ENCODE measurements at places on chromosomes 13 and 19. TPM values are rescaled to one million over a fixed set of nuclear protein-coding genes. Genes with fewer than 3 reads are reported as not detected.

GRCh38 chr13:112837371-112838037 lies 131.5 kb upstream of the MCF2L start:
- peaks cover 11% of the 10 kb centered on the region for H3K36me3 ChIP-seq
- no peak overlapping the region for H3K4me3 ChIP-seq
- H3K27me3 ChIP-seq = no peaks in the 10 kb centered on the region
- H3K4me1 ChIP-seq = peaks cover 4% of the 10 kb centered on the region
- peak overlapping the region; percentile 62 for H3K27ac ChIP-seq
- no peak for DNase-seq

- H3K4me3 ChIP-seq = no peak overlapping the region
- peaks cover 3% of the 10 kb centered on the region for H3K27me3 ChIP-seq
- no peak overlapping the region for H3K27ac ChIP-seq
- peaks cover 10% of the 10 kb centered on the region for H3K4me1 ChIP-seq
- no peaks in the 10 kb centered on the region for H3K36me3 ChIP-seq
Measured at GRCh38 chr13:32911506-32911905, 104.7 kb upstream of the KL start.

DNA sequence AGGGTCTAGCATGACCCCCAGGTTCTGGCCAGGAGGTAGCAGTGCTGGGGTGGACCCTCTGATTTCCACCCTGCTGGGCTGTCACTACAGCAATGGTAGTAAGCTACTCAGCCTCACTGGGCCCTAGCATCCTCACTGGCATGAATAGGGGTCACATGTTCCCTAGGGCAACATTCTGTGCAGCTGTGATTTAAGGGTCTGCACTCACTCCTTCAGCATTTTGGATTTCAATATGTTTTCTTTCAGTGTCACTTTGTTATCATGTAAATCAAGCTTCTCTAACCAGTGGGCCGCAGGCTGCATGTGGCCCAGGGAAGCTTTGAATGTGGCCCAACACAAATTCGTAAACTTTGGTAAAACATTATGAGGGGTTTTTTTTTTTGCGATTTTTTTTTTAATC lies 57.8 kb downstream of the SPATA13 start:
- H3K27me3 ChIP-seq = no peaks in the 10 kb centered on the region
- no peak overlapping the region for H3K27ac ChIP-seq
- no peak for DNase-seq
- peaks cover 30% of the 10 kb centered on the region for H3K4me1 ChIP-seq
- no peaks in the 10 kb centered on the region for H3K36me3 ChIP-seq

GRCh38 chr19:46040952-46041500 lies at the start of gene IGFL4:
Gene IGFL4 (minus strand): TSS chr19:46041002. CDS start chr19:46040962, 40 bp downstream.
- no peak for DNase-seq
- H3K4me1 ChIP-seq = peaks cover 10% of the 10 kb centered on the region
- H3K36me3 ChIP-seq = peaks cover 5% of the 10 kb centered on the region
- no peak within 1 kb of the TSS for H3K4me3 ChIP-seq
- no peaks in the 10 kb centered on the region for H3K27me3 ChIP-seq
- H3K27ac ChIP-seq = no peak within 1 kb of the TSS

DNA sequence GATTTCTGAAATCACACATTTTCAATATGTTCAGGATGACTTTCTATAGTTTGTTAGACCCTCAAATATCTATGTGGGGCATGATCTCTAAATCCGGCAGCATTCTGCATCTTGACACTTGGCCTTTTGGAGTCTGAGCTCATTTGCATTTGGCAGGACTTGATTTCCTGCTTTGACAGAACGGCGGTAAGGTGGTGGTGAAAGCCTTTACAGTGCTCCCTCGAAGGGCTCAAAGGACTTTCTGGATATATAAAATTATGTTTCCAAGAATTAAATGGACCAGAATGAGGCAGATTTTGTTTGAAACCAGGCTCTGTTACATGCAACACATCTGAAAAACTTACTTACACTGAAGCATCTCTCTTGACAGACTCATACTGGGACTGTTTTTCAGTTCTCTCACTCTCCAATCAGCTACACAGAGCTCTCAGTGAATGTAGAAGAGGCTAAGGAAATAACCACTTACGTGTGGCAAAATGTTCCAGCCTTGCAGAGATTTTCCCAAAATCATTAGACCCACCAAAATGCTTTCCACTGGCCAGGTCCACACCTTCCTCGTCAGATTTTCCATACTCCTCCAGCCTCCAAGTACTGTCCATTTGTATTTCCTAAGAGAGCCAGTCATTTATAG lies 207.2 kb downstream of the SPRY2 start:
- H3K4me1 ChIP-seq = peaks cover 29% of the 10 kb centered on the region
- peak overlapping the region; percentile 33 for H3K4me3 ChIP-seq
- DNase-seq = no peak
- H3K27me3 ChIP-seq = no peaks in the 10 kb centered on the region

DNA sequence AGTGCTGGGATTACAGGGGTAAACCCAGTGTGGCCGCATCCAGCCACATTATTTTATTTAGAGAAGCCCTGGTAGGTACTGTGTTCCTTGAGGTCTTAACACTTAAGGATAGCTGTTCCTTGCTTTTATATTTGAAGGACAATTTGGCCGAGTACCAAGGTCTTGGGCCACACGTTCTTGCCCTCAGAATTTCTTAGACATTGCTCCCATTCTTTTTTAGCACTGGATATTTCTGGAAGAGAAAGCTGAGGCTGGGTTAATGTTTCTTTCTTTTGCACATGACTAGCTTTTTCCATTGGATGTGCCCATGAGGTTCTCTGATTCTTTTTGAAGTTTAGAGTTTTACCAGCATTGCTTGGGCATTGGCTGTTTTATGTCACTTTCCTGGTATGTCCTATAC lies 5.5 kb upstream of the RNF113B start:
- peaks cover 33% of the 10 kb centered on the region for H3K36me3 ChIP-seq
- no peak for DNase-seq
- no peak overlapping the region for H3K27ac ChIP-seq
- no peak overlapping the region for H3K4me3 ChIP-seq

DNA sequence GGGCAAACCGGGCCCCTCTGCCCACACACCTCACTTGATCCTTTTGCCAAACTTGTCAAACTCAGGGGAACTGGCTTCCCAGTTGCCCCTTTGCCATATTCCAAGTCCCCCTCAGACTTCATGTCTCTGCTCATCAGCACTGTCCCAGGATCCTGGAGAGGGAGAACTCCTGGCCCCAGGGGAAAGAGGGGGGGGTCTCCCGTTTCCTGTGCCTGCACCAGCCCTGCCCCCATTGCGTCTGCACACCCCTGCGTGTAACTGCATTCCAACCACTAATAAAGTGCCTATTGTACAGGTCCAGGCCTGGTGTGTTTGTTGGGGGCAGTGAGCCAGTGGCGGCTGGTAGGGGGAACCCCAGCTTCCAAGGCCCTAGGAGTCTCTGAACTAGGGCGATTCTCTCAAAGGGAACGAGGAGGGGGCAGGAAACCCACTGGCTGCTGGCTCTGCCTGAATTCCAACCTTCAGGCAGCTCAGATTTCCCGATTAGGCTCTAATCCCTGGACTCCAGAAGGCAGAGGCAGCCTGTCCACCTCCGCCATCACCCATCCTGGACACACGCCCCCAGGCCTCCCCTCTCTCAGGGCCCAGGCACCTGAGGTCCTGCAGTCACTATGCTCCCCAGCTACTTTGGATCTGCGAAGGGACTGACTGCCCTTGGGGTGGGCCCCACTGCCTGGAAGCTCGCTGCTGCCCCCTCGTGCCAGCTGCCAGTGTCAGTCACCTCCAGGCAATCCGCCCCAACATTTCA lies 9.7 kb upstream of the ILF3 start:
- no peaks in the 10 kb centered on the region for H3K27me3 ChIP-seq
- H3K36me3 ChIP-seq = no peaks in the 10 kb centered on the region
- DNase-seq = peak; percentile 91
- peak overlapping the region; percentile 61 for H3K4me3 ChIP-seq
- peak overlapping the region; percentile 86 for H3K27ac ChIP-seq
- H3K4me1 ChIP-seq = peaks cover 34% of the 10 kb centered on the region

- peak overlapping the region; percentile 32 for H3K4me3 ChIP-seq
- H3K36me3 ChIP-seq = no peaks in the 10 kb centered on the region
- peaks cover 4% of the 10 kb centered on the region for H3K27me3 ChIP-seq
- peaks cover 64% of the 10 kb centered on the region for H3K4me1 ChIP-seq
Measured at GRCh38 chr13:44393391-44393790, 19.8 kb downstream of the SERP2 start.

Gene CLDND2
- total RNA-seq = 0.97 TPM

Gene MAB21L1
- total RNA-seq = 0.21 TPM
